ENCODE measurements at places on chromosomes 6 and 20.

GRCh38 chr6:166566026-166567011 lies 20.2 kb downstream of the RAMACL start:
- DNase-seq: no peak

- no peak for DNase-seq
Measured at GRCh38 chr6:107778265-107778664, 45.8 kb downstream of the SCML4 start.

DNA sequence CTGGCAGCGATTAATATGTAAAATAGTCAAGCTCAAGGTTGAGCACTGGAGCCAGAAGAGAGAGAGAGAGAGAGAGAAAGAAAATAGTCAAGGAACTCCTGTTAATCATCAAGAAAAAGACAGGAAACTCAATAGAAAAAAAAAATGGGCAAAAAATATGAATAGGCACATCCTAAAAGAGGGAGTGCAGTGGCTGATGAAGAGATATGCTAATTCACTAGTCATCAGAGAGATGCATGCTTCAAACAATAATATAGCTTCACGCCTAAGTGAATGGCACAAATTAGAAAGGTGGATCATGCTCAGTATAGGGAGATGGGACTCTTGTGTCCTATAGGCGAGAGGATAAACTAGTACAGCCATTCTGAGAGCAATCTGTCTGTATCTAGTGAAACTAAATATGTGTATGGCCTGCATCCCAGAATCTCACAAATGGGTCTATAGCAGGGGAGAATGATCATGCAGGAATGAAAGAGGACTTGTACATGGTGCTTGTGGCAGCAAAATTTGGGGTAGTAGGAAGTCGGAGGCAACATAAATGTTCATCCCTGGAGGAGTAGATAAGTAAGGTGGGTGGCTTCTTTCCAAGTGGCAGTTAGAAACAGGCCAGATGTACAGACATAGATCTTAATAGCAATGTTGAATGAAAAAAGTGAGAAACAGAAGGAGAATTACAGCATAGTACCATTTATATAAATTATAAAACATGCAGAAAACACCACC lies 176.8 kb downstream of the VEGFA start:
- DNase-seq: no peak

- no peak for DNase-seq
Measured at GRCh38 chr6:42777126-42777822, 4.6 kb upstream of the BICRAL start.

DNA sequence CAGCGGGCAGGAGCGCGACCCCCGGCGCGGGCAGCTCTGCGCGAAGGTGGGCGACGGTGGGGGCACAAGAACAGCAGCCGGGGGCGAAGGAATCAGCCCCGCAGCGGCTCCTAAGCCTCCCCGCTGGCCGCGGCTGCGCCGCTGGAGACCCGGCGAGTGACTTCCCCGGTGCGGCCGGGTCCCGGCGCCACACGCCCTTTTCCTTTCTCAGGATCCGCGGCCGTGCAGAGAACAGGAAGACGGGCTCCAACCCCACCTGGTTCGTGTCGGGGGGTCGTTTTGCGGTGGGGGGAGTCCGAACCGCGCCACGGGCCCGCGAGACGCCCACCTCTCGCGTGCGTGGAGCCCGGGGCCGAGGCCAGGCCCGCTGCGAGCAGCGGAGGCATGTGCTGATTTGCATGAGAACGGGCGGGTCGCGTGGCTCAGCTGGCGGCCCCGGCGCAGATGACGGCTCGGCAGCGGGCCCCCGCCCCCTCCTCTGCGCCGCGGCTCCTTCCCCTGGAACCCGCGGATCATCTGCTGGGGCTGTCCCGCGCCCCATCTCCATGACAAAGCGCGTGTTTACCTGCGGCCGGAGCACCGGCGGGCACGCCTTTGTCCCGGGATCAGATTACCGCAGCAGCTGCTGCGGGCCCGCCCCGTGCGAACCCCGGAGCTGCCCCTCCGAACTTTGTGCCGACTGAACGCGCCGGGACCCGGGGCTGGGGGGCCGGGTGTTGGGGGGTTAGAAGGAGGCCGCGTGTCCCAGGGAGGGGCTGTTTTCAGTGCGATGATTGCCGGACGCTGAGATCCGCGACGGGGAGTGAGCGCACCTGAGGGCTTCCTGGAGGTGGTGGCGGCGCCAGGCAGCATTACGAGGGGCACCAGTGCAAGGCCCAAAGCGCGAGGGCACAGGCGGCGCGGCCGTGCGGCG lies 4.9 kb upstream of the DLL1 start:
- DNase-seq: peak; percentile 79

- DNase-seq: no peak
Measured at GRCh38 chr6:4008324-4009047, 70.5 kb downstream of the FAM217A start.

DNA sequence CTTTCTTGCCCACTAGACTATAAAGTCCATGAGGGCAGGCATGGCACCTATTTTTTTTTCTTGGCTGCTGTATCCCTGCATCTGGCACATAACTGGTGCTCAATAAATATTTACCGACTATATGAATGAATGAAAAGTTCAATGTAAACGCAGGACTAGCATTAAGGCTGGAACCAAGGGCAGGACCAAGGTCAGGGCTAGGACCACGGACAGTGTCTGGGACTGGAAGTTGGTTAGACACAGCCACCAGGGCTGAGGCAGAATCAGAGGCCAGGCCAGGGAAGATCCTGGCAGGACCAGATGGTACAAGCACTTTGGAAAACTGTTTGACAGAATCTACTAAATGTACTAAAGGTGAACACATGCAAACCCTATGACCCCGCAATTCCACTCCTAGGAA lies 3.7 kb downstream of the TNXB start:
- no peak for DNase-seq

GRCh38 chr6:159252955-159253508 lies 83.8 kb downstream of the FNDC1 start:
- DNase-seq: no peak

- DNase-seq: no peak
Measured at GRCh38 chr6:22913612-22914011, 344.2 kb downstream of the HDGFL1 start.

DNA sequence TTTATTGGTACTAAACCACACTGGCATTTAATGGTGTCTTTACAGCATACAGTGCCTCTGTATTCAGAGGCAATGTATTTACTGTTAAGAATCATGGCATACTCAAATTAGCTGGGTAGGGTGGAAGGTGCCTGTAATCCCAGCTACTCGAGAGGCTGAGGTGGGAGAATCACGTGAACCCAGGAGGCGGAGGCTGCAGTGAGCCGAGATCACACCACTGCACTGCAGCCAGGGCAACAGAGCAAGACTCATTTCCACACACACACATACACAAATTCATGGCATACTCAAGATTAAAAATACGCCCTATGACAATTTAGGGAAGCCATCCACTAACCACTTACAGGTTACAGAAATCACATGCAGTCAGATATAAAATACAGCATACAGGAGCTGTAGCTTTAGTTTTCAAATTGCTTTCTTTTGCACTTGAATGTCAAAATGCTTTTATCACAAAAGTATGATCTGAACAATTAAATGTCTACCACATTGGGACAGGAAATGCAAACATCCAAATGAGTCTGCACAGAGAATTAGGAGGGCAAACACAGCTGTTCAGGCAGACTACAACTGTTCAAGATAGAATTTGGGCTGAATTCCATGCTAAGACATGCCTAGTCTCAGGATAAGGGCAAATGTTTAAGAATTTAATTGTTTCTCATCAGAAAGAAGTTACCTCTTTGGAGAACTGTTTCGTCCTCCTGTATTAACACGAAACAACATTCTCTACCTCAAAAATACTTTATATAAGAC lies 36.4 kb downstream of the CSNK2A1 start:
- no peak for DNase-seq

DNA sequence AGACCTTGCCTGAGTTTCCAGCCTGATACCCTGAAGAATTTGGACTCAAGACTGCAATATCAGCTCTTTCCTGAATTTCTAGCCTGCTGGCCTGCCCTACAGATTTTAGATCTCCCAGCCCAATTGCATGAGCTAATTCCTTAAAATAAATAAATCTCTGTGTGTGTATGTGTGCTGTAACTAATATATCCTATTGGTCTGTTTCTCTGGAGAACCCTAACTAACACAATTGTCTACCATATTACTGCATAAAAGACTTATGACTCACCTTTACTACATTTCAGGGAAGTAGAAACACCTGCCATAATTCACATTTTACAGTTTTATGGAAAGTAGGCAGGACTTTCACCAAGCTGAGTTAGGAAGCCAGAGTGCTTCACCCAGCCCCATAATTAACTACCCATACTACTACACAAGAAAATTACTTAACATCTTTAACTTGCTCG lies 90.7 kb upstream of the BEND6 start:
- DNase-seq: no peak

DNA sequence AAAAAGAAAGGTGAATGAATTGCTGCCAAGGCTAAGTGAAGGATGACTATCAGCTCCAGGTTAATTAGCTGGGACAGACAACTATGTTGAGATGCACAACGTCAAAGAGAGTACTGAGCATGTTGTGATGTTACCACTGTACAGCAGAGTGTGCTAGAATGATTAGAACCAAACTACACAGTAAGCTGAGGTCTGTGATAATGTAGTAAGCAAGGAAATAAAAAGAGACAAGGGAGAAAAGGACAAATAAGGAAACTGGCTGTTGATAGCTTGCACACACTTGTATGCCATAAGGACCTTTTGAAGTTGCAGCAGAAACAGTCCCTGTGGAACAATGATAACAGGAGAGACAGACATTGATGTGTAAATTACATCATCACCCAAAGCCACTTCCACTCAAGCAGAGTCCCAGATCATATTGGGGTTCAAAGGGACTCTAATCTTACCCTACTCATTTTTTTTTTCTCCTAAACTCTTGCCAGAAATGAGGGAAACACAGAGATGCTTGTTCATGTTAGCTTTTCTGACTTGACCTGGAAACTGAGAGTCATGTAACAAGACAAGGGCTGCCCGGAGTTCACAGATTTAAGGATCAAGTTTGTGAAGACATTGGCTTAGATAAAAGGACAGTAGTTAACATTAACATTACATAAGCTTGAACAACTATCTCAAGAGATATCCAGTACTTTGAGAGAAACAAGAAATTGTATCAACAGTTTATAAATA lies 189.9 kb downstream of the CENPW start:
- DNase-seq: no peak

GRCh38 chr6:127210725-127211124 lies 55.9 kb upstream of the RNF146 start:
- no peak for DNase-seq

DNA sequence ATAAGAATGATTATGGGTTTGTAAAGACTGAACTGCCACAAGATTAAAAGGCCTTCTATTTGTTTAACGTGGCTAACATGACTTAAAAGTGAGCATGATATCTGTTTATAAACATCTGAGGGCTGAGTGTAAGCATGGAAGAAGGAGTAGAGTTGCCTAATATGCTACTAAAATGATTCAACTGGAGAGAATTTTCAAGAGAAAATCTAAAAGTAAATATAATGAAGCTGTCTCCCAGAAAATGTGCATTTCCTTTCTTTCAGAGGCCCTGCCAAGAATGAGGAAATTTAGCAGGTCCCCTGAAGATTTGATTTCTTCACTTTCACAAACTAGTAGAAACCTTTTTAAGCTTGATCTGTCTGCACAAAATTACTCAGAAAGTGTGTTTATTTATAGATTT lies 4.2 kb upstream of the EYA4 start:
- DNase-seq: no peak

DNA sequence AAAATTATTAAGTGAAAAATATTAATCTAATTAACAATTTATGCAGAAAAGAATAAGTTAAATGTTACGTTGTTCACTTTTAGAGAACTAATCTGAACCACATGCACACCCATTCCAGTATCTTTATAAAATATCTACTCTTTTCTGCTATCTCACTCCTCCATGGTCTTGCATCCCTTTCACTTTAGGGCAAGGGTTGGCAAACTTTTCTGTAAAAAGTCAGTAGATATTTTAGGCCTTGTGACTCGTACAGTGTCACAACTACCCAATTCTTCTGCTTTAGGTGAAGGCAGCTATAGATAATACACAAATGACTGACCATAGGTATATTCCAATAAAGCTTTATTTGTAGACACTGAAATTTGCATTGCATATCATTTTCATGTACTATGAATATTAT lies 39.7 kb upstream of the SUPT3H start:
- DNase-seq: no peak

GRCh38 chr6:130794010-130794697 lies 33.1 kb upstream of the SMLR1 start:
- no peak for DNase-seq

DNA sequence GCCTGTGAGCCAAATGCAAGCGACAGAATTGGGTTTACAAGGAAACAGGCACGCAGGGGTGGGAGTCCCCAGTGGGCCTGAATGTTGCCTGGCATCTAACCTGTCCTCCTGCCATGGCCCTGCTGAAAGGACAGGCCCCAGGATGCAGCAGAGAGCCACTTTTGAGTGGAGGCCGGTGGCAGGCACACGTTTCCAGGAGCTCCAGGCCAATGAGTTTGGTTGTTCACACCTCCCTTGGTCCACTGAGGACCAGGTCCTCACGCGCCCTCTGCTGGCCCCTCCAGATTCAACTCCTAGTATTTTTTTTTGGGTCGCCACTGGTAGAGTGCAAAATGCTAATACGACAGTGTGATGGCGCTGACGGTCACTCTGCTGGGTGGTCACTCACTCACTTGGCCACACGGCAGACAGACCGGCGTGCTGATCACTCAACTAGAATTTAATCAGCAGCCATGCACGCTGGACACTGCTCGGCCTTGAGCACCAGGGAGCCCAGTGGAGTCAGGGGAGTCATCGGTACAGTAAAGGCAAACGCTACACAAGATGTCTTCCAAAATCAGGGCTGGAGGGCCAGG lies 81.7 kb upstream of the NFATC2 start:
- DNase-seq: peak; percentile 86

DNA sequence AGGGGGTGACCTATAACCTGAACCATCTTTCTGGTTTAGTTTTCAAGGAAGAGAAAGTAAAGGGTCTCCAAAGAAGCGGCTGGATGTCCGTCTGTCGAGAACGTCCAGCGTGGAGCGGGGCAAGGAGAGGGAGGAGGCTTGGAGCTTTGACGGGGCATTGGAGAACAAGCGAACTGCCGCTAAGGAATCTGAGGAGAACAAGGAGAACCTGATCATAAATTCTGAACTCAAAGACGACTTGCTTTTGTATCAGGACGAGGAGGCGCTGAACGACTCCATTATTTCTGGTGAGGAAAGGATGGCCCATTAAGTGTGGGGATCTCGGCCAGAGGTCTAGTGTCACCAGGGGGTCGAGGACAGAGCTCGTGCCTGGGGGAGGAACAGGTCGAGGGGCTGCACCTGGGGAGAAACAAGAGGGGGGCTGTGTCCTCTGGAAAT lies 159.2 kb downstream of the SYCP2 start:
- DNase-seq: peak; percentile 30

DNA sequence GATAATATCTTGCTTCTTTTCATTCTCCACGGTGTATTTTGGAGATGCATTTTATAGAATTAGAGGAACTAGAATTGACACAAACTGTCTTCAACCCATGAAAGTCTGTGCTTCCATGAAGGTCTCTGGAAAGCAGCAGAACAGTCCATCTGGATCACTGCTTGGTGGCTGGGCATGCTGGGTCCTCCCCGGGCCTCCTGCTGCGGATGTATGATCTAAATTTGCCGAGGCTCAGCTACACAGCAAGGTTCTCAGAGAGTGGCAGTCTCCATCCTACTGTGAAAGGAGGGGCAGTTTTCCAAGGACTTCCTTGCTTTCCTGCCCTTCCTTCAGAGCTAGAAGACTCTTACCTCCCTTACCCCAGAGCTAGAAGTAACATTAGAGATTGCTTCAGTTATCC lies 15.1 kb downstream of the PKIG start:
- no peak for DNase-seq
